ENCODE measurements at places on chromosomes 4 and X.

GRCh38 chrX:48831136-48831908, 4.1 kb downstream of the PCSK1N start:
- no peak for DNase-seq

DNA sequence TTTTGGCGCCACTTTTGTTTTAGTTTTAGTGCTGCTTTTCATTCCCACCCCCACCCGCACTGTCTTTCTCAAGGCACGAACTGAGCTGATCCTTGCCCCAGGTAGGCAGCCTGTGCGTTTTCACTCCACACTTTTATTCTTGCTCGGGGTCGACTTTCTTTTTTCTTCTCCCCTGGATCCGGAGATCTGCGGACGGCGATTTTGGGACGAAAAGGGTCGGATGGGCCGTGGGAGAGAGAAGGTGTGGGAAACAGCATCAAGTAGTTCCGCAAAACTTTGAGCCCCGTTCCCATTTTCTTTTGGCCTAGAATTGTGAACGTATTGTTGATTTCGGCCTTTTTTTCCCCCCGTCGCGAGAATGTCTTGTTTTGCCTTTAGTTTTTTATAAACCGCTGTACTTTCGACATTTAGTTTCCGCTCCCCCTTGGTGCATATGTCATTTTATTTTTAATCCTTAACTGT, 531 bp downstream of the STAG2 start:
- DNase-seq, result no peak

- DNase-seq, result no peak
These were observed 627 bp downstream of the CDKN2AIP start for GRCh38 chr4:183445097-183445428.

DNA sequence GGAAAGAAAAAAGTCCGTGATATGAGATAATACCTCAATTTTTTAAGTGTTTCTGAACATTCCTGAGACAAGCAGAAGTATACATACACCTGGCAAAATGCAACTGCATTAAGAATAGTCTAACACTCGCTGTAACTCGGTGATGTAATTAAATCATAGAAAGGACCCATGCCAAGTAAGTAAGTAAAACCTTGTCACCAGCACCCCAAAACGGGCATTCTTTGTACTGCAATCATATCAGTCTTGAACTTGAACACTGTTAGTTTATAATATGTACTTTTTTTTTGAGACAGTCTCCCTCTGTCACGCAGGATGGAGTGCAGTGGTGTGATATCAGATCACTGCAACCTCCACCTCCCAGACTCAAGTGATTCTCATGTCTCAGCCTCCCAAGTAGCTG, 47.4 kb downstream of the SMIM14 start:
- no peak for DNase-seq

- no peak for DNase-seq
These were observed 148.9 kb upstream of the CPEB2 start for GRCh38 chr4:14853176-14853943.

- no peak for DNase-seq
These were observed 17.2 kb upstream of the SFRP2 start for GRCh38 chr4:153806073-153806472.

DNA sequence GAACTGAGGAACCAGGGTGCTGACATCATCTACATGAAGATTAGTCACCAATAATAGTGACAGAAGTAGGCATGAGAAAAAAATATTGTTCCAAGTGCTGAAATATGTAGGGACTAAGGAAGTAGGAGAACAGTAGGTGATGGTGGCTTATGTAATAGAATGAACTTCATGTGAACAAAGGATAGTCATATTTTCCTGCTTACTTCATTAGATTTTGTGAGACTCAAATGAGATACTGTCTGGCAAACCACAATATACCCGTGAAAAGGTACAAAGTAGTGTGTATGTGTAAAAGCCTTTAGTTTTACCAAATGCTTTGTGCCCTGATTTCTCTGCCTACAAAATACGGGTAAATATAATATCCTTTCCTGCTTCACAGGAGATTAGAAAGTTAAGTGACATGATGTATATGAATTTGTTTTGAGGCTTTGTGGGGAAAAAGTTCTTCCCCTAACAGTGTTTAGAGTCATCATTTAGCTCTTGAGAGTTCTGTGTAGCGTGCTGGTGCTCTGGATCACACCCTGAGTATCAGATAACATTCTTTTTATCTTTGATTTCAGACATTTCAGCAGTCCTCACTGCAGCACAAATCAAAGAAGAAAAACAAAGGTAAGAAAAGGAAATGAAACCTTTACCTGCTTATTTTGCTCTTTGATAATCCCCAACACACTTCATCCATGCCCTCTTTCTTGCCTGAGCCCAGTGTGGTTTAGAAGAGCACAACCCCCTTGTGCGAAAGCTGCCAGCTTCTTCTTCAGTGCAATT, 67.9 kb downstream of the KLHL34 start:
- DNase-seq, result no peak

Data from GM12892 (cell line).